ENCODE measurements at places on chromosomes 5 and 9.

DNA sequence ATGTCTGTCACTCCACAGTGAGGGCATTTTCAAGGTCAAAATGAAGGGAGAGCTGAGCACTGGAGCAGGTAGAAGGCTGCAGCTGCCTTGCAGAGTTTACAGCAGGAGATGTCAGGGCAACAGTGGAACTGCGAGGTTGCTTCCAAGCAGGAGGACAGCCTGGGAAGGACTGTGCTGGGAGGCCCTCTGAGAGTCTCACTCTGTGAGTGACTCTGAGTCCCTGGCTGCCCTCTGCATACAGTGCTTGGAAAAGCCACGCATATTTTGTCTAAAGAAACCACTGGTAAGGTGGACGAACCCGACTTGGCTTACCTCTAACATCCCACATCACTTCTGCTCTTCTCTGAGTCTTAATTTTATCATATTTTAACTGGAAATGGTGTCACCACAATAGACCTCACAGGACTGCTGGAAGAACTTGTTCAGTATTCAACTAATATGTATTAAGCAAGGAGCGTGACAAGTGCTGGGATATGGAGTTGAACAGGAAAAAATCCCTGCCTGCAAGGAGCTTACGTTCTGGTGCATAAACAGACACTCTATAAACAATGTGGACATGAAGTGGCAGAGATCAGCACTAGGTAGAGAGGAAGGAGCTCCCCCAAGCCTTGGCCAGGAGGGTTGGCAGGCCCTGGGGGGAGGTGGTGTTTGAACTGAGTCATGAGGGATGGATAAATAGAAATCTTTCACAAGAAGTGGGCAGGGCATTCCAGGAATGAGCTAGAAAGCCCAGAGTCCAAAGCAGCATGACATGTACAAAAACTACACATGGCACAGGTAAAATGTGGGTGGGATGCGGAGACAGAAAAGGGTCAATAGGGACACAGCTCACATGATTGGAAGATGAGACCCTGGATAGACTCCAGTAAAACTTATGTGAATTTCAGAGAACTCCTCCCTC is 64.0 kb upstream of the FOXE1 start:
- no peak for DNase-seq

- DNase-seq, result peak; percentile 23
Observed at GRCh38 chr5:157328277-157328912, 62.5 kb downstream of the CYFIP2 start.

DNA sequence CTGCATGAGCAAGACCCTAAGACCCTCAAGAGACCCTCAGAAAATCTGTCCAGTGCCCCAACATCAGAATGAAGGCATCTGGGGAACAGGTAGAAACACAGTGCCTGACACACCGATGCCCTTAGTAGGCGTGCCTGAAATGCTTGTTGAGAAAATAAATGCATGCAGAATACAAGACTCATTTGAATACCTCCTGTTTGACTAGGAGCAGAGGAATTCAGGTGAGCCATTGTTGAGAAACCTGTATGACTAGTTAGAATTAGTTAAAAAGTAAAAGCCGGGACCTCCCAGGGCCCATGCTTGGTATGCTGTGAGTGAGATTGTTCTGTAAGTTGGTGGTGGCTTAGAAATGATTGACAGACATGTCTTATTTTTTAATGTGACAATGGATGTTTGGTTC is 55.0 kb downstream of the WWC1 start:
- no peak for DNase-seq

DNA sequence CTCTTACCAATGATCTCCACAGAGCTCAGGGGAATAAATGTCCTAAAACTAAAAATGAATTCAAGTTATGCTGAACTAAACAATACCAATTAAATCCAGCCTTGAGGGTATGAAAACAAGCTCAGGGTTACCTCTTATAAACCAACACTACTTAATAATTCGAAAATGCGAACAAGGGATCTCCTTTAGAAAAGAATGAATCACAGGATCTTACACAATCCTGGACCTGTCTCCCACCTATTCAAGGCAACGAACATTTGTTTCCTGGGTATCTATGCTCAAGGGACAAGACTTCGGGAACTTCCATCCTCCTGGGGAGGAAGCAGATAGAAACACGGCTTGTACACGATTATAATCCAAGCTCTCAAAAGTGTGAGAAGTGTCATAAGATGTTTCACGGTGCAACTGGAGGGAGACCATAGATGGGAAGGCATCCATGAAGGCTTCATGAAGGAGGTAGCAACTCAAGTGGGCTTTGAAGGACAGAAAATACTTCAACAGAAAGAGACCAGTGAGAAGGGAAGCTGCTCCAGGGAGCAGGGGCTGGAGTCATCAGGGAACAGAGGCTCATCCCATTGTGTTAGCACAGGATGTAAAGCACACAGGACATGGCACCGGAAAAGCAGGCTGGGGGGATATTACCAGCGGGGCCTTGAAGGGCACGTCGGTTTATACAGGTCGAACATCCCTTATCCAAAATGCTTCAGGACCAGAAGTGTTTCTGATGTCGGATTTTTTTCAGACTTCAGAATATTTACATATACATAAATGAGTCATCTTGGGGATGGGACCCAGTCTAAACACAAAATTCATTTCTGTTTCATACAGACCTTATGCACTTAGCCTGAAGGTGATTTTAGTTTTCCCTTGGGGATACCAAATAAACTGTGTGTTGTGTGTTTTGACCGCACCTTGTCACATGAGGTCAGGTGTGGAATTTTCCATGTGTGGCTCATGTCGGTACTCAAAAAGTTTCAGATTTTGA is 87.4 kb downstream of the TLE1 start:
- DNase-seq, result no peak

- DNase-seq, result no peak
Observed at GRCh38 chr9:137127301-137128157, 11.4 kb upstream of the GRIN1 start.

DNA sequence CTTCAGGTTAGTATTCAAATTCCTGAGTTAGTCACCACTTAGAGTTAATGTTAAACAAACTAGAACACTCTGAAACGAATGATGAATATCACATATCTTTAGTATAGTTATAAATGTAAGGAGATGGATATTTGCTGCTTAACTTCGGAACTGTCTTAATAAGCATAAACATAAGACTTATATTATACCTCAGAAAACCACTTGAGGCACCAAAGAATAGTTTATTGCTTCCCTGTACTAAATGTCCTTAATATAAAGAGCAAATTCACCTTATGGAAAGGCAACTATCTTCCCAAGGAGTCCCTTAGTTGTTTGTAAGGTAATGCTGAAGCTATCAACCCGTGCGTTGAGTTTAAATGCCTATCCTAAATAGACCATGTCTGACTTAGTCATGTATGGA is 300.0 kb upstream of the ADAMTSL1 start:
- no peak for DNase-seq

DNA sequence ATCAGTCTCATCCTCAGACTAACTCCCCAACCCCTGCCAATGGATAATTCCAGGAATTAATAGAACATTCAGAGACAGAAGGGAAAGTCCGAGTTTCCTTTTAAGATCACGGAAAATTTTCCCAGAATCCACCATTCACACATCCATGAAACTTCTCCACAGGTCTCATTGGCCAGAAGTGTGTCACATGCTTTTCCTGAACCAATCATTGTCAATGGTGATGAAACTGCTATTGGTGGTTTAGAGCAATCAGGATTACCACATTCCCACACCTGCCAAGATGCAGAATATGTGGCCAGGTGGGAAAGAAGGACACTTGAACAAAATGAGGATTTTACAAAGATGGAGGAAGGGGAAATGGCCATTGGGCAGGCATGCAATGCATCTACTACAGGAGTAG is 29.3 kb upstream of the SNX2 start:
- no peak for DNase-seq

- DNase-seq, result no peak
Observed at GRCh38 chr9:75914002-75914401, 23.5 kb downstream of the PCSK5 start.

DNA sequence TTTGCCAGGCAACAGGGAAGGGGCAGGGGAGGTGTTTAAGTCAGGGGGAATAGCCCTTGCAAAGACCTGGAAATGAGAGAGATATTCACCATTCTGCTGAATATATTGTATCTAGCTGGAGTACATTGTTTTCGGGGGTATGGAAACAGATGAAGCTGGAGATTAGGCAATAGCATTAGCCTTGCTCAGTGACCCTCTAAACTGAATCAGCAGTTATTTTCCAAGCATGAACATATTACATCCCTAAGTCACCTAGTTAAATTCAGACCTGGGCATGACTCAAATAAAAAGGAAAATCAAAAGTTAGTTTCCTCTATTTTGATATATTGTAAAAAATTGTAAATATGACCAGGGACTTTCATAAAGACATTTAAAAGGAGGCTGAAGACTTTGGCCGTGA is 544.6 kb upstream of the TRPC7 start:
- DNase-seq, result no peak

GRCh38 chr9:109887079-109887478 is 107.1 kb downstream of the PALM2AKAP2 start:
- DNase-seq, result no peak

- no peak for DNase-seq
Observed at GRCh38 chr9:111720174-111720573, 58.8 kb downstream of the GNG10 start.

DNA sequence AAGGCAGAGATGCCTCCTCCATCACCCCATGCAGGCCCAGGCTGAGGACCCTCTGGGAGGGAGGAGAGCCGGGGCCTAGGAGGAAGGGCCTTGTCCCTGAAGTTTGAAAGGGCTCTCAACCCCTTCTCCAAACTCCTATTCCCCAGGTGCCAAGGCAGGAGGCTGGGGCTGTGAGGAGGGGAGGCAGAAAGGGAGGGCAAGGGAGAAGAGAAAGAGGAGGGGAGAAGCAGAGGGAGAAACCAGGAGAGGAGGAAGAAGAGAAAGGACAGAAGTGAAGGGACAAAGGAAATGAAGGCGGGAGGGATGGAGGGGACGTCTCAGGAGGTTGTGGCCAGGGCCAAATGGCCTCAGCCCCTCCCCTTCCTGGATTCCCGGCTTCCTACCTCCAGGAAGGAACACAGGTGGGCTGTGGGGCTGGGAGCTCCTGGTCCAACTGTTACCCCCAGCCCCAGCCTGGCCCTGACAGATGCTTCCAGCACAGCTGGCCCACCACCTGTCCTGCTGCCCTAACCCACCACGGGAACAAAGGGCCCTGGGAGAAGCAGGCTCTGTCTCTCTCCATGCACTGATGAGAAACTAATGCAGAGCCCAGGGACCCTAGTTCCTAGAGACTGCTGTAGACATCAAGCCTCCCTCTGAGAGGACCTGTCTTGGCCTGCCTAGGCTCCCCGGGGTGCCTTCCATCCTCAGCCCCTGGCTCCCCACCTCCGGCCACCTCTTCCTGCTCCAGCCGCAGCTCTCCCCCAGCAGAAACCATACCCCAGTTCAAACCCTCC is 3.5 kb downstream of the DBN1 start:
- DNase-seq, result no peak

GRCh38 chr9:98521141-98521540 is 187.6 kb downstream of the GABBR2 start:
- DNase-seq, result no peak

GRCh38 chr5:19169426-19169825 is 818.6 kb downstream of the CDH18 start:
- no peak for DNase-seq

DNA sequence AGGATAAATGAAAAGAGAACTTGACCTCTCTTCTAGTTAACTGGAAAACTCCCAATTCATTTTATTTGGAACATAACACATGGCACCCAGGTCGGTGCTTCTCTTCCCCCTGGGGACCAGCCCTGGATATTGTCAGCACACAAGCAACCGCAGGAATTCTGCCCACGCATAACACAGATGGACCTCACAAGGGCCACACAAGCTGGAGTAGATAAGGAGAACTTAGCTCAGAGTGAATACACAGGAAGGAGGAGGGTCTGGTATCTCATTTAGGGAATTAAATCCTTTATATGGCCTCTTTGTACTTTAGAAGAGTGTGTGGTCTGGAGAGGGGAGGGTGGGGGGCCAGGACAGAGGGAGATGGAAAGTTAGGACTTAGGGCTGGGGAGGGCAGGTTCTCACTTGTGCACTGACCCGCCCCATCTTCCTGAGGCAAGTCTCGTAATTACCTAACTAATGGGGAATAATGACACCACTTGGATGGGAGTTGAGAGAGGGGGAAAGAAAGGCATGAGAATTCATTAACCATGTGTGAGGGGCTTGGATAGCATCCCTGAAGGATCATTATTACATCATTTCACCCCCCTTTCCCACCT is 341.2 kb upstream of the WWC1 start:
- DNase-seq, result no peak

DNA sequence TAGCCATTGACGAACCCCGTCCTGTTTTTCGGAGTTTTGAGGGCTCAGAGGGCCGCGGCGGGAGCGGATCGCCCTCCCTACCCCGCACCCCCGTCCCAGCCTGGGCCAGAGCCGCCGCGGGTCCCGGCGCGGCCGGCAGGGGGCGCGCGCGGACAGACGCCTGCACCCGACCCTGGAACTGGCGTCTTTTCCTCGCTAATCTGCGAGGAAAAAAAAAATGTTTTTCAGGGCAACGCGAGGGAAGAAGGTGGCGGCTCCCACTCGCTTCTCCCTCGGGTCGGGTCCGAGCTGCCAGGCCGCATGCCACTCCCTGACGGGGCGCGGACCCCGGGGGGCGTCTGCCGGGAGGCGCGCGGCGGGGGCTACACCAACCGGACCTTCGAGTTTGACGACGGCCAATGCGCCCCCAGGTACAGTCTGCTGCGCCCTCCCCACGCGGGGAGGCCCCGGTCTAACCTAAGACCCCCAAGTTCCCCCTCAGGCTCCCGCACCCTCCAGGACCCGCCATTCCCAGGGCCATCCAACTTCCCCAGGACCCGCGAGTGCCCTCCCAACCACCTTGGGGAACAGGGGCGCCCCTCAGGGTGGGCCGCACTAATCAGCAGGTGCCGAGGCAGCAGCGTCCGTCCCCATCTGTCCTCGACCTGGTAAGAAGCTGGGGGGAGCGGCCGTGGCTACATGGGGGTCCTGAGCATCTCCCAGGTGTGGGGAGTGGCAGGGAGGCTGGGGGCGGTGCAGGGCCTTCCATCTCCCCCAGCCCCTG is at the start of gene KCNT1:
Gene KCNT1 (plus strand): TSS at position 227 of the 763 bp plus-strand sequence. CDS start 74 bp downstream, at position 301.
- no peak for DNase-seq

- no peak for DNase-seq
Observed at GRCh38 chr5:59040804-59041201, 457.9 kb downstream of the RAB3C start.

- DNase-seq, result no peak
Observed at GRCh38 chr5:127296321-127296720, 5.7 kb downstream of the MEGF10 start.

DNA sequence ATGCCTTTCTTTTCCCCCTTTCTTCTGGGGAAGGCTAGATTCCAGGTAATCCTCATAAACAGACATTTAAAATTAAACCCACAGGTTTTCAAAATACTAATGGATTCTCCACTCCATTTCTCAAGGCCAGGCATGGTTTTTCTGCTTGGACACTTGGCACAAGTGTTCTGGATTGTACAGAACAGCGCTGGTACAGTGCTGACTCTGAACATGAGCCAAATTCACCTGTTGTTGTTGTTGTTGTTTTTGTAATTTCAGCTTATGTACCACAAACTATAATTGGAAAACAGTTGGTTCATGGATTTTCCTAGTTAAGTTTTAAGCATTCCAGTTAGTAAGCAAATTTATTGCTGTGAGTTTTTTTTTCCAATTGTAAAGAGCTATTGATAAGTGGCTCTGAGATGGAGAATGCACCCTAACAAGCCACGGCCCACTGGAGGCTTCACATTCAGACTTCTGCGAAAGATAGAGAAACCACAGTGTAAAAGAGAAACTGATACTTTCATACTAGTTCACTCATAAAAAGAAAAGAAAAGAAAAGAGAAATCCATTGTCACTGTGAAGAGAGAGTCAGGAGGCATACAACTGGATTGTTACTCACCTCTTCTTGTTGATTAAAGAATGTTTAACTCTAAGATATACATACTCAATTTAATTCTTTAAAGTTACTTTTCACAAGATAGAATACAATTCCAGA is 16.2 kb upstream of the ITGA1 start:
- no peak for DNase-seq

- no peak for DNase-seq
Observed at GRCh38 chr5:14443671-14444093, 137.9 kb upstream of the OTULINL start.

All from stimulated activated CD8-positive, alpha-beta memory T cell treated with anti-CD3 and anti-CD28 coated beads, Interleukin-4, amount 100 ng/mL, for 1 hour (primary cell).